ENCODE measurements at places on chromosomes 1 and 21. TPM values are rescaled to one million over a fixed set of nuclear protein-coding genes. Genes with fewer than 3 reads are reported as not detected.

DNA sequence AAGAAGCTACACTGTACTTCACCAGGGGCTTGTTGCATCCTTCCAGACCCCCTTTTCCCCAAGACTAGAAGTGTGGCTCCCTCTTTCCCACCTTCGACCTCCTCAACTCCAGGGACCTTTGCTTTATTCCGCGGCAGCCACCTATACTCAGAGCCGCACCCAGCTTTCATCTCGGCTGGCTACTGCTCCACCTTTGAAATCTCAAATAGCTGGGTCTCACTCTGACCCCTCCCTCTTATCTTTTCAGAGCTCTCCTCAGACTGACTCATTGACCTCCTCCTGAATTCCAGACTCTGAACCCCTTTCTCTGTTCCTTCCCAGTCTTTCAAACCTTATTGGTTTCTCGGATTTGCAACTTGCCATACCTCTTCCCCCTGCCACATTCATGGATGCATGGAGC, 144.7 kb upstream of the JUN start:
- no peaks in the 10 kb centered on the region for H3K36me3 ChIP-seq
- no peak overlapping the region for H3K4me3 ChIP-seq
- H3K4me1 ChIP-seq = peaks cover 45% of the 10 kb centered on the region

- H3K4me3 ChIP-seq = no peak overlapping the region
- H3K4me1 ChIP-seq = no peaks in the 10 kb centered on the region
- DNase-seq = no peak
- no peak overlapping the region for H3K27ac ChIP-seq
- H3K27me3 ChIP-seq = no peaks in the 10 kb centered on the region
Observed at GRCh38 chr1:56617141-56617540, 28.0 kb upstream of the PRKAA2 start.

DNA sequence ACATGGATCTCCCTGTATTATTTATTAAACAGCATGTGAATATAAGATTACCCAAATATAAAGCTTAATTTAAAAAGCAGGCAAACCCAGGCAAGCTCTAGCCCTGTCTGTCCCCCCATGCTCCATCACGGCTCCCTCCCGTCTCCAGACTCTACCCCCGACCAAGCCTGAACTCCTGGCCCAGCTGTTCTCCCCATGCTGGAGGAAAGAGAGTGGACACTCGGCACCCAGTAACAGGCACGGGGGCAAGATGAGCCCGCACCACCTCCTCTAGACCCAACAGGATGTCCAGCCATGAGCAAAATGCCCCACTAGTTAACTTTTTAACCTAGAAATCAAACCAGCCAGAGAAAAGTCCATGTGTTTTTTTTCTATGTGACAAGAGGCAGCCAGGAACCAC, 19.3 kb downstream of the SLC19A1 start:
- H3K27ac ChIP-seq = no peak overlapping the region
- H3K4me3 ChIP-seq = no peak overlapping the region
- peak; percentile 13 for DNase-seq
- H3K27me3 ChIP-seq = no peaks in the 10 kb centered on the region
- H3K36me3 ChIP-seq = no peaks in the 10 kb centered on the region

- no peak overlapping the region for H3K27ac ChIP-seq
Observed at GRCh38 chr1:62068978-62069377, 125.7 kb upstream of the L1TD1 start.

GRCh38 chr1:159211331-159212136, 6.9 kb downstream of the ACKR1 start:
- no peaks in the 10 kb centered on the region for H3K4me1 ChIP-seq
- H3K4me3 ChIP-seq = no peak overlapping the region
- no peaks in the 10 kb centered on the region for H3K27me3 ChIP-seq

- H3K27me3 ChIP-seq = no peaks in the 10 kb centered on the region
- no peaks in the 10 kb centered on the region for H3K4me1 ChIP-seq
- DNase-seq = peak; percentile 23
- no peak overlapping the region for H3K4me3 ChIP-seq
Observed at GRCh38 chr1:117576236-117576635, 29.6 kb upstream of the TENT5C start.

DNA sequence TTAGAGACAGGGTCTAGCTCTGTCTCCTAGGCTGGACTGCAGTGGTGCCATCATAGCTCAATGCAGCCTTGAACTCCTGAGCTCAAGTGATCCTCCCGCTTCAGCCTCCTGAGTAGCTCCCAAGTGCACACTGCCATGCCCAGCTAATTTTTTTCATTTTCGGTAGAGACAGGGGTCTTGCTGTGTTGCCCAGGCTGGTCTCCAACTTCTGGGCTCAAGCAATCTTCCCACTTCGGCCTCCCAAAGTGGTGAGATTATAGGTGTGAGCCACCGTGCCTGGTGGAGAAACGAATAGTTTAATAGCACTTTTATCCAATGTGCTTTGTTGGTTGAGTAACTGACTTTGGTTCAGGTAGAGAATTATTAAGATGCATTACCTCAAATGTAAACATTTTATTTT, 20.9 kb downstream of the PIK3CD start:
- H3K27me3 ChIP-seq = no peaks in the 10 kb centered on the region
- H3K4me1 ChIP-seq = no peaks in the 10 kb centered on the region
- no peaks in the 10 kb centered on the region for H3K36me3 ChIP-seq
- no peak overlapping the region for H3K4me3 ChIP-seq
- DNase-seq = no peak

- no peaks in the 10 kb centered on the region for H3K27me3 ChIP-seq
- H3K4me3 ChIP-seq = no peak overlapping the region
- no peak overlapping the region for H3K27ac ChIP-seq
- H3K4me1 ChIP-seq = no peaks in the 10 kb centered on the region
Observed at GRCh38 chr1:80369780-80370179, 1363.2 kb upstream of the ADGRL4 start.

DNA sequence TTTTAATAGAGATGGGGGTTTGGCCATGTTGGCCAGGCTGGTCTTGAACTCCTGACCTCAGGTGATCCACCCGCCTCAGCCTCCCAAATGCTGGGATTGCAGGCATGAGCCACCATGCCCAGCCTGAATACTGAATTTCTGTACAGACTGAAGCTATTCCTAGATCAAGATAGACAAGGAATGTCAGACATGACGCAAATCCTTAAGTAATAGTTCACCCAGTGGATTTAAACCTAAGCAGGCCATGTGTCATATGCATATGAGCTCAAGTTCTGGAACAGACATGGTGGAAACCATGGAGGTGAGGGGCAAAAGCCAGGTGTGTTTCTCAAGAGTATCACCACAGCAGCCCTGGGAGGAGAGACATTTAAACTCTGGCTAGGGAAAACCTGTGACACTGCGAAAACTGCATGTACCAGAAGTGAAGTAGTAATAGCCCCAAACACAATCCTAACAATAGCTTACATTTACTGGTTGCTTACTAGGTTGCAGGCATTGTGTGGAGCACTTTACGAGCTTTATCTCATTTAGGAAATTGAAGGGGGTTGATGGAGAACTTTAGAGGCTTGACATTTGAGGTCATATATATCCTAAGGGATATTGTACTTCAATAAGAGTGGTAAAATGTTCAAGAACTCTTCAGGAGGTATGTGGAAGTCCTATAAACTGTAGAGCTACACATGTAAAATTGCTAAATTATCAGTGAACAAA, 31.7 kb upstream of the MAN1A2 start:
- H3K36me3 ChIP-seq = no peaks in the 10 kb centered on the region
- no peak overlapping the region for H3K4me3 ChIP-seq
- no peak overlapping the region for H3K27ac ChIP-seq
- no peaks in the 10 kb centered on the region for H3K4me1 ChIP-seq

- H3K4me3 ChIP-seq = no peak overlapping the region
- no peak overlapping the region for H3K27ac ChIP-seq
- DNase-seq = no peak
- no peaks in the 10 kb centered on the region for H3K27me3 ChIP-seq
- H3K36me3 ChIP-seq = no peaks in the 10 kb centered on the region
Observed at GRCh38 chr1:187911820-187912219, 1083.1 kb downstream of the PLA2G4A start.

GRCh38 chr1:110089561-110090275, 19.2 kb upstream of the ALX3 start:
- no peaks in the 10 kb centered on the region for H3K4me1 ChIP-seq
- no peak overlapping the region for H3K4me3 ChIP-seq
- no peaks in the 10 kb centered on the region for H3K36me3 ChIP-seq
- no peaks in the 10 kb centered on the region for H3K27me3 ChIP-seq

TRPM2 gene
- total RNA-seq = 3.9 TPM

LAD1 gene
- 224 TPM for total RNA-seq

CIART gene
- 5.4 TPM for total RNA-seq

TSPAN1 gene
- total RNA-seq = 171 TPM

NTPCR gene
- total RNA-seq = 28.7 TPM

LIN28A gene
- not detected for total RNA-seq

C8A gene
- not detected for total RNA-seq

EDARADD gene
- not detected for total RNA-seq

ROR1 gene
- total RNA-seq = 7.4 TPM

CRABP2 gene
- 5.0 TPM for total RNA-seq

Measured in Peyer's patch (tissue), 4 donors.